Mesenteric fat pad (tissue), 1 donor: ENCODE measurements at places on chromosomes 7 and 10. TPM values are rescaled to one million over a fixed set of nuclear protein-coding genes. Genes with fewer than 3 reads are reported as not detected.

The ADAM22 gene
- 2.3 TPM for total RNA-seq

The FUOM gene
- 19.0 TPM for total RNA-seq

The CCNJ gene
- 7.3 TPM for total RNA-seq

The NCF1 gene
- total RNA-seq, result 8.6 TPM
